ENCODE measurements at places on chromosomes 5 and 9.

GRCh38 chr5:140106101-140106500 lies 7.8 kb upstream of the PURA start:
- DNase-seq: no peak

DNA sequence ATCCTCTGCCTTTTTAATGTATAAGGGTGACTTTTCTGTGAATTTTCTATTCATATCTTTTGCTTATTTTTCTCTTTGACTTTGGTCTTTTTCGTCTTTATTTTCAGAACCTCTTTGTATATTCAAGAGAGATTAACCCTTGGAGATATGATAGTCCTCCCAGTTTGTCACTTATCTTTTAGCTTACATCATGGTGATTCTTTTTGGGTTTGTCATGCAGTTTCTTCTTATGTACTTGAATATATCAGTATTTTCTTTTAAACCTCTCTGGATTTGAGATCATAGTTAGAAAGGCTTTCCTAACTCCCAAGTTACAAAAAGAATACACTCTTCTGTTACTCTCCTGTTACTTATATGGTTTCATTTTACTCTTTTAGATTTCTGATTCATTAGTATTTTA lies 27.5 kb upstream of the GPR21 start:
- DNase-seq: no peak

DNA sequence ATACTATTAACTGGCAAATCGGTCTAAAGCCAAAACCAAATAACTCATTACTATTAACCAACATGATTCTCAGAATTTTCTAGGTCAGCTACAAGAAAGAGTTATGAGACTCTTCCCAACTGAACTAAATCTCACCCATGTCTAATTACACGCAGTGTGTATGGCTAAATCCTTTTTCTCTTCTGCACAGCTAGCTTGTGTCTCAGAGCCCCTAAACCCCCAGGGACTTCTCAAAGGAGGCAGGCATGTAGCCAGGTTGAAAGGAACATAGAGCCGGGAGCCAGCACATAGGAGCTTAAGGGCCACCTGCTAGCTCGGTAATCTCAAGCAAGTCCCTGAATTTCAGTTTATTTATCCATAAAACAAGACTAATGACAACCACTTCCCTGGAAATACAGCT lies 2.2 kb upstream of the GZMK start:
- DNase-seq: no peak

DNA sequence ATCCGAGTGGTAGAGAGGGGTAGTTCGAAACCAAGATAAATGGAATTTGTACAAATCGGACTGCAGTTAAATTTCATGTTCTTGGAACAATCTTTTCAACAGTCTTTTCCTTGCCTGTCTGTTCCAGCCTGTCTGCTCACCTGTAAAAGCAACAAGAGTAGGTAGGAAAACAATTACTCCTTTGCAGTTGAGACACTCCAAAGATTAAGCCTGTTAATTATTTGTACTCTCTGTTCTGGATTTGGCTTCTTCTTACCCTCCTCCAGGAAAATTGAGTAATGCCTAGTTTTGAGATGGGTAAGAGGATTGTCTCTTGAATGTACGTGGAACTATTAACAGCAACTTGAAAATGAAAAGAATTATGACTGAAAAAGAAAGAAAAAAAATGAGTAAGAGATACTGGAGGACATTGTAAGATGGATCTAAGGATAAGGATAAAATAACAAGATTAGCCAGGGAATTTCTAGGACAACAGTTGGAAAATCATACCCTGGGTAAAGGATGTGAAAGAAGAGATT lies 24.3 kb downstream of the SPAAR start:
- DNase-seq: no peak

DNA sequence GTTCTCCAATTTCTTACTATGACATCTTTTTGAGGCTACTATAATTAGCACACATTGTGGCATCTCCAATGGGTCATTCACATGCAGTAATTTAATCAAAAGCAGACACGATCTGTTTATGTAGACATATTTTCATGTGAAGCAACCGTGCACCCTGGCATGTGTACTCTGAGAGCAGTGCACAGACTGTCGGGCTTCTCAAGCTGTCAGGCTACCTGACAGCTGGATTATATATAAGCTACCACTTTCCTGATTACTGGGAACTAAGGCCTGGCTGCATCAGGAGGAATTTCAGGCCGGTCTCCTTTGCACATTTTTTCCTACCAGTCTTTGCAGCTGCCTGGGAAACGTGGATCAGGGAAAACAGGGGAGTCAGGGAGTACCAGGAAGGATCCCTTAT lies 197.5 kb downstream of the MAPKAP1 start:
- no peak for DNase-seq

Measured in urothelium cell line (cell line).